Globus pallidus (tissue), 1 donor: ENCODE measurements at places on chromosomes 12 and 14.
A peak's percentile ranks its signal among the peaks of the same experiment; 100 is the strongest.

DNA sequence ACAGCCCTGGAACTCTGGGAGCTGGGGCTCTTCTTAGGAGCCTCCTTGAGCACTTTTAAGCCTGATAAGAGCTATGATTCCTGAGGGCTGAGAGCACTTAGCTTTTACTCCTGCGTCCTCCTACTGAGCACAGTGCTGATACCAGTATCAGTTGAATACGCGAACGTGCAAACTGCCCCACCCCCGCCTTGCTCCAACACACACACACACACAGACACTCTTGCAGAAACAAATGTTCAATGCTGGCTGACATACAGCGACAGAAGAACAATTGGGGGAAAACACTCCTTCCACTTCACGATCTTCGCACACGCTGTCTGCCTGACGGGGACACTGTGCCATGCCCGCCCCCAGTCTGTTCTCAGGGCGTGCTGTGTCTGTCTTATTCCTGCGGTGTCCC is 57.2 kb upstream of the DLK1 start:
- DNase-seq = no peak

- DNase-seq = no peak
Observed at GRCh38 chr12:123075087-123075645, 75.7 kb downstream of the PITPNM2 start.

GRCh38 chr12:119931402-119931801 is 54.3 kb upstream of the CIT start:
- DNase-seq = no peak

DNA sequence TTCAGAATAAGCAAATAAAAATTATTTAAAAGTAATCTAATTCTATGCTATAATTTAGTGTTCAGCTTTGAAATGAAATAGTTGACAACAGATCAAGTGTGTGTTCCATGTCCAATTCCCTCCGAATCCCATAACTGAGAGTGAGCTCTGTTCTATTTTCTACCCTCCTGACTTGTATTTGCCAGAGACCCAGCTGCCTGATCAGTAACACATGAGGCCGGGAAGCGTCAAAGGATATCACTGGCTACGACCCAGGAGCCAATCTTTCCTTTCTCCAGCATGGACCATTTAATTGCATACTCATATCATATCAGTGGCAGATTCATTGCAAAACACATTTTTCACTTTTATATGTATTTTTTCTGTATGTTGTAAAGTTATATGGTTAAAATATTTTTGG is 108.8 kb upstream of the TSPAN8 start:
- no peak for DNase-seq

- no peak for DNase-seq
Observed at GRCh38 chr12:49667325-49668090, 39.7 kb downstream of the FMNL3 start.

DNA sequence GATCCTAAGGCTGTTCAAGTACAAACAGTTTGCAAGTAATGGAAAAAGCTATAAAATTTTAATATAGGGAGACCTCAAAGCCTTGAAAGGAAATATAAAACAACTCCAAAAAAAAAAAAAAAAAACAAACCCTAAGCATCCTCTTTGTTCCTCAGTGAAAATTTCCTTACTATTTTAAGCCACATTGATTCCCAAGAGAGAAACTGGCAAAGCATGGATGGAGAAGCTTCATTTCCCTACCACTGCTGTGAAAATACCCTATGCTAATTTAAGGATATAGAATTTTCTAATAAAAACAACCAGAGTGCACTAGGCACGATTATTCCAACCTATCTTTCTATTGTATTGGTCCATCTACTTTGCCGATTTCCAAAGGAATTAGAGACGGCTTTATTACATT is 283.1 kb downstream of the CACNA1C start:
- DNase-seq = no peak

DNA sequence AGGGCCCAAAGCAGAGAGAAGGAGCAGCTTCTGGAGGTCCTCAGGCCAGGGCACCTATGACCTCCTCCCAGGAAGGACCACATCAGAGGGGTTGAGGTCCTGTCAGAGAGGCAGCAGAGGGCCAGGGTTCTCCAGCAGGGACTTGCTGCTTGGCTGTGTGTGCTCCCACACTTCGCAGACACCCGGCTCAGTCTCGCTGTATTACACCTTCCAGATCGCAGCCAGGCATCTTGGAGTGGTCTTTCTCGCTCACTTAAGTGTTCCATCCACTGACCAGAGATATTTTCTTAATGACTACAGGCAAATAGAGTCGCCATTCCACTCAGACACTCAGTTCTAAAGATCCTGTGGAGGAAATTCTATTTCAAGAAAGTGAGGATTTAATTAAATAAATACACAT is 84.3 kb downstream of the PRIMA1 start:
- DNase-seq = no peak

GRCh38 chr12:110690127-110690430 is 1.2 kb upstream of the HVCN1 start:
- DNase-seq = no peak

DNA sequence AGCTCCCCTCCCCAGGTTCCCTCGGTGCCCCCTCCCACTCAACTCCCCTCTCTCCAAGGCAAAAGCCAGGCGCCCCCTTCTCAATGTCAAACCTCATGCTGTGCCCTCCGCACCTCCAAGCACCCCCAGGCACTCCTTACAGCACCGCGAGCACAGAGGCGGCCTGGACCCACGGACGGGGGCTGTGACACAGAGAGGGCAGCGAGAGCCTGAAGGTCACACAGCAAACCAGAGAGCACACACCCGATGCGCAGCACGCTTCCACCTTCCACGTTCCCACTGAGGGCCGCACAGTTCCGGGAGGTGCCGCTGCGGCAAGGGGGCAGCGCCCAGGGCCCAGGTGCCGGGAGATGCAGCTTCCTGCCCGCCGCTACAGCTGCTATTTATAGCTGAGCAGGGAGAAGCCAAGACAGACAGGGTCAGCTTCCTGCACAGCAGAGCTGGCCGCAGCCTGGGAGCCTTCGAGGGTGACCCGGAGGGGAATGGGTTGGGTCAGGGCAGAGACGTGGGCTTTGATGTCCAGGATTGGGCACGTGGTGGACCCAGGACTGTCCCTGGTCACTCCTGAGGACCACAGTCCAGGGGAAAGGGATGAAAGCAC is 12.9 kb downstream of the NCOR2 start:
- no peak for DNase-seq

GRCh38 chr12:10088031-10088430 is 10.8 kb downstream of the CLEC1A start:
- DNase-seq = no peak

- no peak for DNase-seq
Observed at GRCh38 chr12:78698747-78699146, 165.8 kb upstream of the SYT1 start.

DNA sequence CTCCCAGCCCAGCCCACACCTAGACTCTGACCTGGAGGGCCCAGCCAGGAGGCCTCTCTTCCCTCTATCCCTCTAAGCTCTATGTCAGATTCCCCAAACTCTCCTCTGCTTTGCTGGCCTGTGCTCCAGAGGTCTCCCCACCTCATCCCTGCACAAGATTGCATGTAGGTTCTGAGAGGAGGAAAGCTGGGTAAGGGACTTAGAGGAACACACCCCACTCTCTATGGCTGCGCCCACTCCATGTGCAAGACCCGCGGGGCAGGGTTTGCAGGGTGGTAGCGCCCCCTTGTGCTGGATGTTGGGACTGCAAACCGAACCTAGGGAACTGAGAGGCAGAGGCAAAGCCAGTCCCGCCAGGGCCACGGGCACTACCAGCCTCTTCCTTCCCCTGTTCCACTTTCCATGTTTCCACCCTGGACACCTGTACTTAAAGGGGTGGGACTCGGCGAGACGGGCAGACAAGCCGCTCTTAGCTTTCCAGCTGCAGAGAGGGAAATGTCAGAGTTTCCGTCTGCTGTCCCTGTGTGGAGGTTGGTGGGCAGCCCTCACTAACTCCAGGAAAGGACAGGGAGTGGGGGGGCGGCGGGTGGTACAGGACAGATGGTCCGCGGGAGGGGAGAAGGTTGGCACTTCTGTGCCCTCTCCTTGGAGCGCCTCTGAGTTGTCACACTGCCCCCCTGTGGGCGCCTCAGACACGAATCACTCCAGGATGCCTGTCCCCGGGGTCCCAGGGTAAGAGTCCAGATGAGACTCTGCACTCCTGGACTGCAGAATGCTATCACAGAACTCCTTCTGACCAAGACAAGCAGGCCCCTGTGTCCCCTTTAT is 16.8 kb downstream of the MMP14 start:
- DNase-seq = peak; percentile 79

GRCh38 chr12:644818-645552 is 18.3 kb downstream of the NINJ2 start:
- DNase-seq = peak; percentile 60

GRCh38 chr12:30134229-30134628 is 350.5 kb upstream of the TMTC1 start:
- no peak for DNase-seq

- DNase-seq = no peak
Observed at GRCh38 chr14:79967453-79967852, 243.9 kb downstream of the DIO2 start.

DNA sequence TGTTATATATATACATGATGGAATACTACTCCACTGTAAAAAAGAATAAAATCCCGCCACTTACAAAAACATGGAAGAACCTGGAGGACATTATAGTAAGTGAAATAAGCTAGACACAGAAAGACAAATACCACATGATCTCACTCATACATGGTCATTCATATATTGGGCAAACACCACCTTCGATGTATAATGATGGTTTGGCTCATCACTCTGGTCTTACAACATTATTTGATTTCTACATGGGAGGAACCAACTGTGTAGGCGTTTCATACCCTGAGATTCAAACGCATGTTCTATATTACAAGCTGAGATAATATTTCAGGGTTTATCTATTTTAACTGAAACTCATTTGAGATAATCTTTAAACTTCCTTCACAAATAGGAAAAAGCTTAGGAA is 48.3 kb downstream of the ABCD2 start:
- DNase-seq = no peak

- no peak for DNase-seq
Observed at GRCh38 chr14:101022121-101022520, 118.6 kb upstream of the RTL1 start.
